Tibial nerve (tissue), 4 donors: ENCODE measurements at places on chromosomes 5 and 9.

DNA sequence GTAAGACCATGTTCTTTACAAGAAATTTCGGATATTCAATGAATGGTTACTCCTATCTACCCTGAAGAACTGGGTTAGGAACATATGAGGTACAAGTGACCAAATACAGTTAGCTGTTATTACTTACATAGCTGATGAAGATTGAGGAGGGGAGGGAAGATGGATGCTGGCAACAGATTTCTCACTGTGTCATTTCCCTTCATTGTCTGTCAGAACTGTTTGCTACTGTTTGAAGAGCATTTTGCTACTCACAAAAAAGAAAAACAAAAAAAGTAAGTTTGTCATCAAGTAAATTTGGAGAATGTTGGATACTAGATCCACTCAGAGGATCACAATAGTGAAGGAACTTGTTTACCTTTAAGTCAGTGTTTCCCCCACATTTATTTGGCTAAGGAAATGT lies 53.7 kb downstream of the ENC1 start:
- H3K4me3 ChIP-seq = no peak overlapping the region
- no peaks in the 10 kb centered on the region for H3K4me1 ChIP-seq
- no peak overlapping the region for H3K27ac ChIP-seq
- H3K36me3 ChIP-seq = no peaks in the 10 kb centered on the region
- no peaks in the 10 kb centered on the region for H3K27me3 ChIP-seq
- no peak for DNase-seq

- no peaks in the 10 kb centered on the region for H3K4me1 ChIP-seq
- no peaks in the 10 kb centered on the region for H3K27me3 ChIP-seq
- H3K36me3 ChIP-seq = no peaks in the 10 kb centered on the region
- DNase-seq = no peak
- no peak overlapping the region for H3K27ac ChIP-seq
Measured at GRCh38 chr5:3835811-3836210, 240.2 kb downstream of the IRX1 start.

GRCh38 chr5:139396691-139397090 lies 1.8 kb upstream of the PROB1 start:
- H3K4me3 ChIP-seq = no peak overlapping the region
- H3K27me3 ChIP-seq = peaks cover 35% of the 10 kb centered on the region
- H3K27ac ChIP-seq = no peak overlapping the region
- peaks cover 38% of the 10 kb centered on the region for H3K4me1 ChIP-seq
- no peaks in the 10 kb centered on the region for H3K36me3 ChIP-seq

DNA sequence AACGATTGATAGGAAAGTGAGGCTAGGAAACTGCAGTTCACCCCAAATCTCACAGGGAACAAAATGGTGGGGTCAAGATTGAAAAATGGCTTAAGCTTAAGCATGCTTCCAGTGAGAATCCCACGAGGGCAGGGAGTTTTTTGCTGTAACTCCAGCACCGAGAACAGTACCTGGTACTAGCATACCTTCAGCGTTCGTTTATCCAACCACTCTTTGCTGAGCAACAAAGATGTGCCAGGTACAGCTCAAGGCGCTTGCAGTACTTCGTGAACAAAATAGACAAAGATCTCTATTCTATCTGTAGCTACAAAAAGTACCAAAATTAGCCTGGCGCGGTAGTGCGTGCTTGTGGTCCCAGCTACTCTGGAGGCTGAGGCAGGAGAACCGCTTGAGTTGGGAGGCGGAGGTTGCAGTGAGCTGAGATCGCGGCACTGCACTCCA lies 778 bp upstream of the PPP6C start:
- H3K27ac ChIP-seq = peak overlapping the region; percentile 98
- peak overlapping the region; percentile 99 for H3K4me3 ChIP-seq
- no peaks in the 10 kb centered on the region for H3K27me3 ChIP-seq
- no peaks in the 10 kb centered on the region for H3K36me3 ChIP-seq
- no peak for DNase-seq

DNA sequence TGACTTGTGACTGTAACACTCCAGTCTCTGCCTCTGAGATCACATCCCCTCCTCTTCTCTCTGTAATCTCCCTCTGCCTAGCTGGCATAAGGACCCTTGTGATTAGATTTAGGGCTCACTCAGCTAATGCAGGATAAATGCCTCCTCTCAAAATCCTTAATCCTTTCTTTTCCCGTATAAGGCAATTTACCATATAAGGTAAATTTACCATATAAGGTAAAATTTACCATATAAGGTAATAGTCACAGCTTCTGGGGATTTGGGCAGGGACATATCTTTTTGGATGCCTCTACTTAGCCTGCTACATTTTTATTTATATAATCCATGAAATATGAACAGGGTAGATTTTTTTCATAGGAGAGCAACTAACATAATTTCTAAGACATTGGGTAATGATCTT lies 318.0 kb upstream of the PUM3 start:
- H3K4me3 ChIP-seq = no peak overlapping the region
- no peaks in the 10 kb centered on the region for H3K36me3 ChIP-seq
- no peak for DNase-seq
- no peak overlapping the region for H3K27ac ChIP-seq
- H3K4me1 ChIP-seq = no peaks in the 10 kb centered on the region

- H3K4me3 ChIP-seq = no peak overlapping the region
- no peak for DNase-seq
- H3K4me1 ChIP-seq = no peaks in the 10 kb centered on the region
- H3K36me3 ChIP-seq = no peaks in the 10 kb centered on the region
Measured at GRCh38 chr5:148796936-148797335, 29.5 kb upstream of the ADRB2 start.

DNA sequence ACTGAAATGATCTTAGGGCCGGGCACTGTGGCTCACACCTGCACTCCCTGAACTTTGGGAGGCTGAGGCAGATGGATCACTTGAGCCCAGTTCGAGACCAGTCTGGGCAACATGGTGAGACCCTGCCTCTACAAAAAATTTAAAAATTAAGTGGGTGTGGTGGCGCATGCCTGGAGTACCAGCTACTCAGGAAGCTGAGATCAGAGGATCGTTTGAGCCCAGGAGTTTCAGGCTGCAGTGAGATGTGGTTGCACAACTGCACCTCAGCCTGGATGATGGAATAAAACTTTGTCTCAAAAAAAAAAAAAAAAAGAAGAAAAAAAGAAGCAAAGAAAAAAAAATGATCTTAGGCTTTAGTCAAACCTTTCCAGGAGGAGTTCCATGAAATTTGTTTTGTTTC lies 41.8 kb downstream of the MEF2C start:
- no peaks in the 10 kb centered on the region for H3K4me1 ChIP-seq
- DNase-seq = no peak
- no peaks in the 10 kb centered on the region for H3K36me3 ChIP-seq
- H3K27me3 ChIP-seq = no peaks in the 10 kb centered on the region
- H3K4me3 ChIP-seq = no peak overlapping the region
- H3K27ac ChIP-seq = no peak overlapping the region

- H3K27ac ChIP-seq = peak overlapping the region; percentile 4
- H3K36me3 ChIP-seq = no peaks in the 10 kb centered on the region
- no peaks in the 10 kb centered on the region for H3K27me3 ChIP-seq
- DNase-seq = peak; percentile 54
- H3K4me3 ChIP-seq = no peak overlapping the region
Measured at GRCh38 chr9:134698587-134699342, 57.2 kb downstream of the COL5A1 start.

- no peak overlapping the region for H3K4me3 ChIP-seq
- DNase-seq = no peak
- no peaks in the 10 kb centered on the region for H3K4me1 ChIP-seq
- H3K27ac ChIP-seq = no peak overlapping the region
Measured at GRCh38 chr5:61076626-61077025, 85.6 kb downstream of the SMIM15 start.

- no peaks in the 10 kb centered on the region for H3K27me3 ChIP-seq
- DNase-seq = no peak
- no peaks in the 10 kb centered on the region for H3K36me3 ChIP-seq
Measured at GRCh38 chr5:168749391-168750100, 170.4 kb upstream of the PANK3 start.

GRCh38 chr5:142427015-142427364 lies 102.2 kb upstream of the SPRY4 start:
- DNase-seq = no peak
- no peaks in the 10 kb centered on the region for H3K27me3 ChIP-seq
- H3K27ac ChIP-seq = no peak overlapping the region
- H3K4me1 ChIP-seq = no peaks in the 10 kb centered on the region
- H3K36me3 ChIP-seq = no peaks in the 10 kb centered on the region
- H3K4me3 ChIP-seq = no peak overlapping the region

- H3K27ac ChIP-seq = no peak overlapping the region
- no peak overlapping the region for H3K4me3 ChIP-seq
- no peak for DNase-seq
- H3K4me1 ChIP-seq = no peaks in the 10 kb centered on the region
- no peaks in the 10 kb centered on the region for H3K27me3 ChIP-seq
Measured at GRCh38 chr5:148418511-148418910, 34.8 kb downstream of the FBXO38 start.

DNA sequence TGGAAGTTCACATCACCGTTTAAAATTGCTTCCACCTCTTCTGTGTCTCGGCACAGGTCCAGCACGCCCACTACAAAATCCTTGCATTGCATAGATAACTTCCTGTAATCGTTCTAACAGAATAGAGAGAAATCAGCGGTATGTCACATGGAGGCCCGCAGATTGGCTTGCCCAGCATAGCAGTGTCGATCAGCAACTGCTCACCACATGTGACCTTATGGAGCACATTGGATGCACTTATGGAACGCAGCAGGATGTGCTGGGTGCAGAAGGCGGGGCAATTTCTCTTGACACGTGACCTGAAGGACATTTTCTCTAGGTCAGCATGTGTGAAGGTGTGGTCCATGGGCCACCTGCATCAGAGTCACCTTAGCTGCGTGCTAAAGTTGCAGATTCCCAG lies 49.7 kb downstream of the TRPC7 start:
- H3K27ac ChIP-seq = no peak overlapping the region
- DNase-seq = no peak
- no peak overlapping the region for H3K4me3 ChIP-seq
- H3K27me3 ChIP-seq = no peaks in the 10 kb centered on the region

- H3K4me1 ChIP-seq = no peaks in the 10 kb centered on the region
- H3K27me3 ChIP-seq = no peaks in the 10 kb centered on the region
- H3K4me3 ChIP-seq = no peak overlapping the region
- DNase-seq = no peak
Measured at GRCh38 chr9:30591461-30591860, 1793.0 kb upstream of the ACO1 start.

- no peak for DNase-seq
- H3K36me3 ChIP-seq = no peaks in the 10 kb centered on the region
- no peaks in the 10 kb centered on the region for H3K4me1 ChIP-seq
- peak overlapping the region; percentile 48 for H3K4me3 ChIP-seq
Measured at GRCh38 chr9:135076143-135076875, 11.2 kb upstream of the OLFM1 start.

GRCh38 chr5:99543841-99544240 lies 615.0 kb upstream of the CHD1 start:
- no peak overlapping the region for H3K27ac ChIP-seq
- no peaks in the 10 kb centered on the region for H3K36me3 ChIP-seq
- no peaks in the 10 kb centered on the region for H3K4me1 ChIP-seq
- H3K27me3 ChIP-seq = no peaks in the 10 kb centered on the region
- no peak overlapping the region for H3K4me3 ChIP-seq

- DNase-seq = no peak
- no peak overlapping the region for H3K27ac ChIP-seq
- no peak overlapping the region for H3K4me3 ChIP-seq
- peaks cover 9% of the 10 kb centered on the region for H3K4me1 ChIP-seq
- no peaks in the 10 kb centered on the region for H3K27me3 ChIP-seq
Measured at GRCh38 chr9:130728721-130729120, 35.1 kb downstream of the EXOSC2 start.

DNA sequence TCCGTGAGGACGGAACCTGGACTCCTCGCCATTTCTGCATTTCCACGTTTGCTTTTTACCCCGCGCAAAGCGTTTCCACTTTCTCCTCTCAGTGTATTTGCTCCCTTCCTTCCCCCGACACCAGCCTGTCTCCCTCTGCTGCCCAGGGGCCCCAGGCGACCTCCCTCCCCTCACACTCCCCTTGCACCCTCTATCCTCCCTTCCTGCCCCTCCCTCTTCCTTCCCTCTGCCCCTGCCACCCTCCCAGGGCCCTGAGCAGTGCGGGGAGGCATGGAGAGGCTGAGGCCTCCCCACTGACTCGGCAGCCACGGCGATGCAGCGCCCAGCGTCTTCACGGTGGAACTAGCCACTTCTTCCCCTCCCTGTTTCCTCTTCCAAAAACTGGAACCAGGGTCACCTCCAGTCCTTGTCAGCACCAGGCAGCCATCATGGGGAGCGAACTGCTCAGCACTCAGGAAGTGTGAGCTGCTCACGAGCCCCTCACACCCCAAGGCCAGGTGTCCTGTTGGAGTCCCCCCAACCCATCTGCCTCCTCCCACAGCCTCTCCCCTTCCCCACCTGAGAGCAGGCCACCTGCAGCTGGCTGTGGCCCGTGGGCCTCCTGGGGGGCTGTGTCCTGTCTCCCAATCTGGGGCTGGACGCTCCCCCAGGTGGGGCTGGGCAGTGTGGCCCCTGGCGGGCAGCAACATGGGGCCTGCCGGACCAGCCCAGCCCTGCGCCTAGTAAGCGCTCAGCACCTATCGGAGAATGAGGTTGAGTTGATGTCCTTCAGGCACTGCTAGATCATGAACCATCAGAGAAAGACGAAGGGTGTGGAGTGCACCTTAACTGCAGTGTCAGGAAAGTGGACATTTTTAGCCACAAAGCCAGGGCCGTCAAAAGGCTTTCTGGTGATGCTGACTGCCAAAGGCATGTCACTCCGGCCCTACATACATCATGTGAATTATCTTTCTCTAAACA lies 17.5 kb downstream of the UBE2QL1 start:
- no peak overlapping the region for H3K4me3 ChIP-seq
- DNase-seq = no peak
- no peaks in the 10 kb centered on the region for H3K4me1 ChIP-seq
- no peaks in the 10 kb centered on the region for H3K27me3 ChIP-seq

GRCh38 chr5:36070687-36071571 lies 4.2 kb upstream of the UGT3A2 start:
- no peak overlapping the region for H3K27ac ChIP-seq
- no peaks in the 10 kb centered on the region for H3K36me3 ChIP-seq
- no peaks in the 10 kb centered on the region for H3K4me1 ChIP-seq
- no peak overlapping the region for H3K4me3 ChIP-seq
- H3K27me3 ChIP-seq = peaks cover 9% of the 10 kb centered on the region
- no peak for DNase-seq

DNA sequence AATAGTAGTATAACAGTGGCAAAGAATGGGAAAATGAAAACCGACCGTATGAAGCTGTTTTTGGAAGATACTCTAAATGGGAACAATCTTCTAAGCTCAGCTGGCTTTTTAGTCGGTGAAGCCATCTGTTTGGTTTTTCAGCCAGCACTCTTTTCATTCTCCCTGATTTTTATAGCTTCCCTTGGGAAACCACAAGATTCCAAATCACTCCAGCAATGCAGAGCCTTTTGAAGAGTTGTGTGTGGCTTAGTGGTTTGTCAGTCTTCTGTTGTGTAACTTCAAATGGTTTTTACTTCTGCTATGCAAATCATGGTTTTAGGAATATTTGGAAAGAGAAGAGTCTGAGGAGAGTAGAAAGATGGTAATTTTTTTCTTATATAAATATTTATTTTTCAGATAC lies 180.7 kb downstream of the KDM4C start:
- no peaks in the 10 kb centered on the region for H3K4me1 ChIP-seq
- no peak for DNase-seq
- H3K36me3 ChIP-seq = no peaks in the 10 kb centered on the region
- H3K27me3 ChIP-seq = no peaks in the 10 kb centered on the region

- no peak overlapping the region for H3K4me3 ChIP-seq
- no peak for DNase-seq
- H3K27me3 ChIP-seq = no peaks in the 10 kb centered on the region
Measured at GRCh38 chr9:133248726-133249295, 26.2 kb downstream of the ABO start.
